ENCODE measurements at places on chromosomes 5 and 9.

GRCh38 chr5:10699281-10699874, 61.7 kb downstream of the DAP start:
- DNase-seq = no peak

DNA sequence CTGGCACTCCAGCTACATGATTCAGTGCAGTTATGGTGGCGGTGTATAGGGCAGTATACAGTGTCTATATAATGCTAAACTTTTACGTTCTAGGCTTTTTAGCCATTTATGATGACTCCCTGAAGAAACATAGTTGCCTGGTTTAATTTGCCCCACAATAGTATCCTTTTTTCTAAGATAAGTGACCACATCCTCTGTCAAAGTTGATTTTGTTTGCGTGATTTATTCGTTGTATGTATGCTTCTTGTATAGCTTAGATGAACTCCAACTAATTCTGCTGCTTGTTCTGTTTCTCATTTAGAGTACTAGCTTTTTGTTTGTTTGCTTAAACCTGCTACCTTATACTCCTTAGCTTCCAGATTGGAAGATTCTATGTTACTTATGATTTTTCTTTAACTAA, 83.6 kb downstream of the ERMP1 start:
- DNase-seq = no peak

DNA sequence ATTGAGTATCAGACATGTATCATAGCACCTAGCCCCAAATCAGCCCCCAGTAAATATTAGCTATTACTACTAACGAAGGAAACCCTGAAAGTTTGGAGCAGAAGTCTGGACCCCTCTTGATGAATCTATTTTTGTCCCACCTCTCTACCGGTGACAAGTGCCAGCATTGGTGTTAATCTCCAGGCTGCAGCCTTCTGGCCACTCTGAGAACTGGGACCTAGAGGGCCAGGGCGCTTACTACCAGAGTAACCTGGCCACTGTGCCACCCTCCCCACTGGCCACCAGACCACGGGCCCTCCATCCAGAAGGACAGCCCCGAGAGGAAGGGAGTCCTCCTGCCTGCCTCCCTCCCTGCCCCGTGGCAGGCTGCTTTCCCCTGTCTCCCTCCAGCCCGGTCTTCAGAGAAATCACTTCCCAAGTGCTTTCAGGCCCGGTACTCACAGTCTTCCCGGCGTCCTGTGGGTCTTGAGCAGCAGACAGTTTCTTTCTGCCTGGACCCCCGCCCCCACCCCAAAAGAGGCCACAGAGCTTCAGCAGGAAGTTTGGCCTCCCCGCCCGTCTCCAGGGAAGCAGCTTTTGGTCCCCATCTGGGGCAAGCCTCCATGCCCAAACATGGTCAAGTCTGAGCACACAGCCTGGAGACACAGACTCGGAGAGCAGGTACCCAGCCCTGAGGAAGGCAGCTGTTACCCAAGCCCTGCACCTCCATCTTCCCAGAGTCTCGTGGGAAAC, at the start of gene KCNMB1:
TSS of gene KCNMB1 (minus strand) at position 550 of the 732 bp plus-strand sequence. CDS start 3,920 bp downstream, outside the sequence.
- no peak for DNase-seq

DNA sequence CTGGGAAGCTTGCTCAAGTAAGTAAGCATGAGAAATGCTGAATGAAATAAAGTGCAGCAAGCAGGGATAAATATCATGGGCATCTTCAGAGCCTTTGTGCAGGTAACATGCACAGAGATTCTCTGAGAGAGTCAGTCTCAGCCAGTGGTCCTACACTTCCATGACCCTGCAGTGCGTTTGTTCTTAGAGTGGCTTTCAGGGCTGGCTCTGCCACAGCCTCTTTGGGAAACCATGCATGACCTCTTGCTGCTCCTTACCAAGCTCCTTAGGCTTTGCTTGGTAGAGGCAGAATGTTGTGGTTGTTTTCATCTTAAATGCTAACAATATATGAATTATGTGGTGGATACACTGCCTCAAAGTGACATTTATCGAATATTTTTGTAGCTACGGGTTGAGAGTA, 5.4 kb downstream of the SYK start:
- no peak for DNase-seq

DNA sequence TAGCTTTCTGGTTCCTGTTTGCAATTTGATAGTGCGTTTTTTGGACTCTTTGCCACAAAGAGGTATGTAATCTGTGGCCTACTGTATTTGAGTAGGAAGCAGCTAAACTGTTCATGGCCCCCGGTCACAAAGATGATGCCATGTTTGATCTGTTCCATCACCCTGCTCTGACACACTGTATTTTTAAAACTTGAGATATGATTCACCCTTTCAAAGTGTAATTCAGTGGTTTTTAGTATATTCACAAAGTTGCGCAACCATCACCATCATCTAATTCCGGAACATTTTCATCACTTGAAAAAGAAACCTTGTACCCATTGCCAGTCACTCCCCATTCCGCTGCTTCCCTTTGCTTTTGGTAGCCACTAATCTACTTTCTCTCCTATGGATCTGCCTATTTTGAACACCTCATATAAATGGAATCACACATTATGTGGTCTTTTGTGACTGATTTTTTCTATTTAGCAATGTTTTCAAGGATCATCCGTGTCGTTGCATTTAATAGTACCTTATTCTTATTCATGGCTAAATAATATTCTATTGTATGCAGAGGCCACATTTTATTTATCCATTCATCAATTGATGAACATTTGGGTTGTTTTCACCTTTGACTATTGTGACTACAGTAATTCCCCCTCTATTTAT, 141.6 kb downstream of the NR3C1 start:
- DNase-seq = no peak

DNA sequence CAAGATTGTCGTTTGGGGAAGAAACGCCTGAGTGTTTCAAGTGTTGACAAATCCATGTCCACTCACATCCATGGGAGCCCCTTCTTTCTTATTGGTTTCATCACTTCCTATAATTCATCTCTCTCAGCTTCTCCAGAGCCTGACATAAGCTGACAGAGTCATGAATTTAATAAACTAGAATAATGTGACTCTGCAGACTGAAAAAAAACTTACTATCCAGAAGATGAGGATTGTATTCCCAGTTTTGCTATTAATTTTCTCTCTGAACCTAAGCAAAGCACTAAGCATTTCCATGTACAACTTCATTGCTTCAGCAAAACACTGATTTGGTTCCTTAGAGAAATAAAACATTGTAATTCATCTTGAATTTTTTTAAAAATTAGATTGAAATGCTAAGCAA, 691.8 kb downstream of the MTRR start:
- no peak for DNase-seq

DNA sequence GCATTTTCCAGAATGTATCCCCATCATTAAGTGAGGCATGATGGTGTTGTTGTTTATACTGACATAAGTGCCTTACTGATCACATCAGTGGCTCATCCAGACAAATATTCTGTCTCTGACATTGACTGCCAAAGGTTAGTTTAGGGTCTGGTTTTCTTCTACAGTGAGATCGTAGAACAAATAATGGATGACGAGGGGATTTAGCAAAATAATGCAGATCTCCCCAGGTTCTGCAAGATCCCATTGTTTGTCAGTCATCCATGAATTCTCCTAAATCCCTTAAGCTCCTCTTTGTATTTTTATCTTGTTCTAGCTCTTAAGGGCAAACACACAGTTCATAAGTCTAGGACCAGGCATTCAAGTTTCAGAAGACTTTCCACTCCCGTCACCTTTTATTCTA, 93.1 kb upstream of the DHFR start:
- DNase-seq = no peak

GRCh38 chr9:23747088-23748075, 78.7 kb downstream of the ELAVL2 start:
- DNase-seq = no peak

DNA sequence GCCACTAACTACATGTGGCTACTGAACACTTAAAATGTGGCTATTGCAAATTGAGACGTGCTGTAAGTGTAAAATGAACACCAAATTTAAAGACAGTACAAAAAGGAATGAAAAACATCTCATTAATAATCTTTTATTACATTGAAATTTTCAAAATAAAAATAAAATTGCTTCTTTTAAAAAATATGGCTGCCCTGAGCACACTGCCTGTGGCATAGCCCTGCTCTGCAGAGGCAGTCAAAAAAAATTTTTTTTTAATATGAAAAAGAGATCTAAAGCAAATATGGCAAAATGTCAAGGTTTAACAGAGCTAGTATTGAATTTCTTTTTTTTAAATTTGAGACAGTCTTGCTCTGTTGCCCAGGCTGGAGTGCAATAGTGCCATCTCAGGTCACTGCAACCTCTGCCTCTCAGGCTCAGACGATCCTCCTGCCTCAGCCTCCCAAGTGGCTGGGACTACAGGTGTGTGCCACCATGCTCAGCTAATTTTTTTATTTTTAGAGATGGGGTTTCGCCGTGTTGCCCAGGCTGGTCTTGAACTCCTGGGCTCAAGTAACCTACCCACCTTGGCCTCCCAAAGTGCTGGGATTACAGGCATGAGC, 25.6 kb downstream of the CARNMT1 start:
- no peak for DNase-seq

DNA sequence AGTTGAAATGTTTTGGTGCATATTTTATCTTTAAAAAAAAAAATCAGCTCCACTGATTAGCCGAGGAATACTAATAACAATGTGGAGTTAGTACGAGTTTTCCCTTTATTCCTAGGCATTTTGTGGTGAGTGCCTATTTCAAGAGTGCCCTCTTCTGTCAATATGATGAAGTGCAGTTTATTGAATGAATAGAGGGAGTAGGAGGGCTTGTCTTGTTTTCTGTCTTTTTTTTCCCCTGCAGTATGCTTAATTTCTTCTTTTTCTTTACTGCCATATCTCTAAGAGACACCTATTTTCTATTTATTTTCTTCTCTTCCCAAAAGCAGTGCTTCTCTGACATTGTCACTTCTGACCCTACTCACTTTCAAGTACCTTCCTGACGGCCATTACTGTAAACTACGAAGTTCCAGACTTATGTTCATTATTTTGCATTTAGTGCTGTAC, 169.6 kb upstream of the PITX1 start:
- no peak for DNase-seq

DNA sequence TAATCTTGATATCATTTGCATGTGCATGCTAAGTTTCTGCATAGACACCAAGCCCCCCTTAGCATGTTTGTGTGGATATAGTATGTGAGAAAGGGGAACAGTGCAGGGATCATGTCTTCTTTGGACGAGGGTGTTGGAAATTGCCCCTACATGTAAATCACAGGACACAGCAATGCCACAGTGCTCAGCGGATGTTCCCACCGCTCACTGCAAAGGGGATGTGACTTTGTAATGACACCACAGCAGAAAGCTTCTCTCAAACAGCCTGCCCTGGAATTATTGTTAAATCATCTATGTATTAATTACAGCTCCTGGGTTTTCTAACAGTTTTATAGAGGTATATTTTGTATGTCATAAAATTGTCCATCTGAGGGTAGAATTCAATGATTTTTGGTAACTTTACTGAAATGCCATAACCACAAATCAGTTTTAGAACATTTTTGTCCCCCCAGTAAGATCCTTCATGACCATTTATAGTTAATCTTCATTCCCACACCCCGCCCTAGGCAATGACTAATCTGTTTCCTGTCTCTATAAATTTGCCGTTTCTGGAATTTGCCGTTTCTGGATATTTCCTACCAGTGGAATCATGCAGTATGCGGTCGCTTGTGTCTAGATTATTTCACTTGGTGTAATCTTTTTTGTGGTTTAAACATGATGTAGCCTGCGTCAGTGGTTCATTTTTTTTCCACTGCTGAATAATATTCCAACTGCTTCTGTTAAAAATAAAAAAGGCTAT, 648.5 kb upstream of the WWC1 start:
- no peak for DNase-seq

DNA sequence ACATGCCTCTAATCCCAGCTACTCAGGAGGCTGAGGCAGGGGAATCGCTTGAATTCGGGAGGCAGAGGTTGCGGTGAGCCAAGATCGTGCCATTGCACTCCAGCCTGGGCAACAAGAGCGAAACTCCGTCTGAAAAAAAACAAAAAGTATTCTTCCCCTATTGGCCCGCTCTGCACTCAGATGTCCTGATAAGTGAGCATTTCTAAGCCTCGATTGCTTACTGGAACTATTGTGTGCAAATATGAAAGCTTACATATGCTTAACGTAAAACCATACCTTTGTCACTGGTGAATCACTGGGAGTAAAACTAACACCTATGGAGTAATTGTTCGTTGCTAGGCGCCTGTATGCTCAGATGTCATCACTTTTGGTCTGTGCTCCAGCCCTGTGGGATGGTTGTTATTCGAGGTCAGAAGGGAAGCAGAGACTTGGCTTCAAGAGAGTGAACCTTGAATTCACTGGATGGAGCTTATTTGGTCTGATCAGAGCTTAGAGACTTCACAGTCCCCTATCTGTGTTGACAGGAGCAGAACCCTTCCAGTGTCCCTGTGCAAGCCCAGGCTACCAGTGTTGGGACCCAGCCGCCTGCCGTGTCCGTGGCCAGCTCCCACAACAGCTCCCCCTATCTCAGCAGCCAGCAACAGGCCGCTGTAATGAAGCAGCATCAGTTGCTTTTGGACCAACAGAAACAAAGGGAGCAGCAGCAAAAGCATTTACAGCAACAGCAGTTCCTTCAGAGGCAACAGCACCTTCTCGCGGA, 25.3 kb upstream of the LTC4S start:
- no peak for DNase-seq

DNA sequence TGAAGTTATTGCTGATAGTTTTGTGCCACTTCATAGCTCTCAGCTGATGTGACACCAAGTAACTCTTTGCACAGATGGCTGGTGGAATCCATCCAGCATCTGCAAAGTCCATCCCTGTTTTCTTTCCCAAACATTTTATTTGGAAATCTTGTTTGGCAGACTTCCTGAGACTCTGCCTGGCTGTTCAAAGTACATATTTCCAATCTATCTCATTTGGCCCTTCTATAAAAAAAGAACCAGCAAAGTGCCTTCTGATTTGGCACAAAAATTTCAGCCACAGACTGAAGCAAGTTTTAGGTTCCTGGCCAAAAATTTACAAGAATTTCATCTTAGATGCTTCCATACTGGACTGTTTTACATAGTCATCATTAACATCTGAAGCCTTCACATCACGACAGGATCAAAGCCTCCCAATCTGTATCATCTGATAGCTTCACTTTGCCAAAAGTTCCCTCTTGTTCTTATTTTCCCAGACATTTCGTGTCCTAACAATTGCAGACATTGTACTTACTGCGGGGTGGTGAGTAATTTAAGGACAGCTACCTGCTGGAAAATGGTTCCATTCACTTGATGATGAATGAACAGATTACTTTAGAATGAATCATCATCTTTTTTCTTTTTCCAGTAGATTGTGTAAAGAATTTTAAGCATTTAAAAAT, 377.3 kb downstream of the KIAA0825 start:
- no peak for DNase-seq

- DNase-seq = no peak
Measured at GRCh38 chr5:15598294-15598902, 98.4 kb downstream of the FBXL7 start.

All from stimulated activated CD4-positive, alpha-beta T cell treated with anti-CD3 and anti-CD28 coated beads, Interleukin-15, amount 100 ng/mL, for 1 hour (primary cell).